ENCODE measurements at places on chromosomes 2 and 18.

DNA sequence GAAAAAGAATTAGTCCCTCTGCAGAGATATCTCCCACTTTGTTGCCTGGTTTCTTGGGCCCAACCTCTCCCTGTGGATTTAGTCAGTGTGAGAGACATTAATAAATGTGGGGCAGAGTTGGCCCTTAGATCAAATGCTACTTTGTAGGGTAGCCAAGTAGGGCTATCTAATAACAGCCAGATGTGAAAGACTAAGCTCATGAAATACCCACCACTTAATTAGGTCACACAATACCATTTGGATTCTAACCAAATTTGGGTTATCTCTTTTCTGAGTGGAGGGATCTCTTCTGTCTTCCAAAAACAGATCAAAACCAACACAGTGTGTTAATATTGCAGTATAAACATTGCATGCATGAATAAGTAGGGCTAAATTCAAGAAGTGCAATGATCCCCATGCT is 626.8 kb upstream of the ZEB2 start:
- no peak for DNase-seq

GRCh38 chr18:58900015-58900649 is 35.5 kb downstream of the ZNF532 start:
- no peak for DNase-seq

- DNase-seq: no peak
Measured at GRCh38 chr2:237380768-237381167, 33.2 kb downstream of the COL6A3 start.

GRCh38 chr2:235142601-235143000 is 190.8 kb downstream of the SH3BP4 start:
- DNase-seq: no peak

DNA sequence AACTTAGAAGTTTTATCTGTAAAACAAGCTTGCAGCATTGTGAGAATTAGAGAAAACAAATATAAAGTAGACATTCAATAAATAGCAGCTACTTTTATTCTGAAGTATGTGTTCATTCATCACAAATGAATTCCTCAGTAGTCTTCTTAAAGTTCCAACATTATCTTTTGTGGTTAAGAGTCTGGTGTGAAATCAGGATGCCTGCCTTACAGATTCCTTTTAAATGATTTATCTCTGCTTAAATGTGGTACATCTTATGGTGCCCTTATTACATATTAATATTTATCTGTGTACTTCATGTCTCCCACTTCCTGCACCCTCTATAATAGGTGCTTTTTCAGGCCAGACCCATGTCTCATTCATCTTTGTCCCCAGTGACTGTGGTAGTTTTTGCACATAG is 595.0 kb downstream of the STK39 start:
- DNase-seq: no peak

GRCh38 chr2:239113171-239113570 is 265.3 kb downstream of the TWIST2 start:
- no peak for DNase-seq

DNA sequence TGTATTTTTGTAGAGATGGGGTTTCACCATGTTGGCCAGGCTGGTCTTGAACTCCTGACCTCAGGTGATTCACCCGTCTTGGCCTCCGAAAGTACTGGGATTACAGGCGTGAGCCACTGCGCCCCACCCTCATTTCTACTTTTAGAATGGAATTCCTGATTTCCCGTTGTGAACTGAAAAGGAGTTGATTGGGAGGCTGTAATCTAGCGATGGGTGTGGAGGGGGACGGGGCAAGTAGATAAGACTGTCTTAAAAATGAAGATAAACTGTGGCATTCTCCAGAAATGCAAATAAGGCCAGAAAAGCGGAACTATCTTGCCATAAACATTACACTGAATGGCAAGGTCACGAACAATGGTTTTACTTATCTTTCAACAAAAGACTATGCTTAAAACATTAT is 135.4 kb downstream of the TRIB2 start:
- DNase-seq: no peak

DNA sequence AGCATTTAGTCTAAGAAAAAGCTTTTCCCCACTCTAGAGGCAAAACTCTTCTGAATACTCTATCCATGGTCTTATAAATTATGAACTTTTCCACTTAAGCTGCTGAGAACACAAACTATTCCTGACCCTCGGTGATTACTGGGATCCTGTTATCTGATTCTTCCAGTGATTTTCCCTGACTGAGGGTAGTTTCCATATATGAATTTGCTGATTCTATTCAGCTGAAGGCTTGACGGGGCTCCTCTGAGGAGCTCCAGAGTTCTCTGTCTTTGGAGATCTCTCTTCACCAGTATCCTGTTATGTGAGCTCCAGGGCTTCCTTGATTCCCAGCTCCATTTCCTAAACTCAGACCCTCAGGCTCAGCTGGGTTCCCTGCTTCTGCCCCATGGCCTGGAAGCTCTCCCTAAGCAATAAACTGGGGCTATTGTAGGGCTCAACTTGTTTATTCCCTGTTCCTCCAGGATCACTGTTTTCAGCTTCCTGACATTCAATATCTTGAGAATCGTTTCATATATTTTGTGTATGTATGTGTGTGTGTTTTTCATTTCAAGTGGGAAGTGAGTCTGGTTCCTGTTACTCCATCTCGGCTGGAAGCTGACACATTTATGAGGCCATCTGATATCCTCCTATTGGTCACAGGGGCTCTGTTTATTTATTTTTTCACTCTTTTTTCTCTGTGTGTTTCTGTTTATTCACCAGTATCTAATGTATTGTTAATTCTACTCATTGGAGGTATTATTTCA is 78.2 kb downstream of the ARHGAP28 start:
- no peak for DNase-seq

GRCh38 chr2:63856303-63856603 is 14.6 kb downstream of the UGP2 start:
- no peak for DNase-seq

- no peak for DNase-seq
Measured at GRCh38 chr2:234986876-234987720, 35.3 kb downstream of the SH3BP4 start.

GRCh38 chr18:54962919-54963645 is 3.8 kb upstream of the CCDC68 start:
- no peak for DNase-seq

DNA sequence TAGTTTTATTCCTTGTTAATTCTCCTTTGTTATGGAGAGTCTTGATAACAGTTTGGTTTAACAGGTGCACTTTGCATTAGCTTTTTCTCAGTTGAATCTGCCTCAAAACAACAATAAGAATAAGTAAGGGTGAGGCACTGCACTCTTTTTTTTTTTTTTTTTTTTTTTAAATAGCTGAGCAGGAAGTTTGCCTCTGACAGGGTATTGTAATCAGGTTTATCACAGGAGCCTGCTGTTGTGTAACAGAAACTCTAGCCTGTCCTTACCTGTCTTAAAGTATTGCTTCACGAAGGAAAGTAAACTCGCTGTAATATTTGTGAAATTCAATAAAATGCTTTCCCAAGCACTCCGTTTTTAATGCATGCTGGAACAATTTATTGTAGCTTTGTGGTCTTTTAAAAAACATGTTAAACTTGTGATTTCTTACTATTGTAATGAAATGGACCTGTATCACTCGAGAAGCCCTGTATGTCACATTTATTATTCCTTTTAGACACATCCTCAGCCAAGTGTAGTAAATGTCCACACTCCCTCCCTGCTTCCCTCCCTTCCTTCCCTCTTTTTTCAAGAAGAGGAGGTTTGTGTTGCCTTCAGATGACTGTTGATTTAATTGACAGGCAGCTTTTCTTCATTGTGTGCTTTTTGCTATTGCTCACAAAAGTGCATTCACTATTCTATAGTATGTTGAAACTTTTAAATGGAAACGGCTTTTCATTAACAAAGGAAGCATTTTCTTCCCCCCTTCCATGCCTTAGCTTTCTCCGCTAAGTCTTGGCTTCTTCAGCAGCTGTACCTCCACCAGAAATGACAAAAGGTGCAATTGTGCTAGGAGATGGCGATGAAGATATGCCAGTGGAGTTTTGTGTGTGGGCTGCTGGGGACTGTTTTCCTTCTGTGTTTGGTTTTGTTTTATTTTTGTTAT is 52.7 kb downstream of the TAF1B start:
- DNase-seq: no peak

DNA sequence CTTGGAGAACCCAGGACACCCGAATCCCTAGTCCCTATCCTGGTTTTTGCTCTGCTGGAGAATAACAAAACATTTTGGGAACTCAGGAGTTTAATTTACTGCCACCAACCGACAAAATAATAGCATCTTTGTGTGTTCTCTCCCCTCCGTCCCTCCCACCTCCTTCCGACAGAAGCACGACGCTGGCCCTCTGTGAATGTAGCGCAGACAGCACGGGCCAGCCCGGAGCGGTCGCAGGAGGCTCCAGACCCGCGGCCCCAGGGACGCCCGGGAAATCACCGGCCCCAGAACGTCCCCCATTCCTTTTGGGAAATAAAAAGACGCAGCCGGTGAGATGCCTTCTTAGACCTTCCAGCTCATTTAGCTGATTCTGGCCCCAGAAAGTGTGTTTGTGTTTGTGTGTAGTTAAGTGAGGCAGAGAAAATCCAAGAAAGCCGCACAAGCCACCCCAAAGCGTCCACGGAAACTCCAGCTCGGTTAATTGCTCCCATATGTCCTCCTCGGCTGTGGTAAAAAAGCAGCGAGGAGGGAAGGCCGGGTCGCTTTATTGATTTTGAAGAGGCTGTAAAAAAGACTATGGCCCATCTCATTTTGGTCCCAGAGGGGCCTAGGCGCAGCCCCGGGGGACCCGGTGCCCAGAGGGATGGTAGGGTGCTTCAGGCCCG is 577 bp upstream of the TANC1 start:
- no peak for DNase-seq

DNA sequence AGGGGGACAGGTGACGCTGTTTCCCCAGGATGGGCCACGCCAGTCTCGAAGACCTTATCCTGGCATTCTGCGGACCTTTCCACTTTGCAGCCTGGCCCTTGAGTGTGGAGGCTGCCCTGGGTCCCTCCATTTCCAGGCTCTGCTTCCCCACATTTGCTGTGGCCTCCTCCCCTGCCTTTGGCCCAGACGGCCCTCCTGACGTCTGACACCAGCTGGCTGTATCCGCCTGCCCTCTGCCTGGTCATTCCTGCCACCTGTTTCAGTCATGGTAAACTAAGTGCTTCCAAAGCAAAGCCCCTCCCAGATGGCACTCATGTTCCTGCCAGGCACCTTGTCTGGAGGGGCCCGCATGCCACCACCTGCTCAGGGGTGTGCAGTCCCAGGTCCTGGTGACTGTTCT is 95.1 kb downstream of the ASB1 start:
- DNase-seq: no peak

DNA sequence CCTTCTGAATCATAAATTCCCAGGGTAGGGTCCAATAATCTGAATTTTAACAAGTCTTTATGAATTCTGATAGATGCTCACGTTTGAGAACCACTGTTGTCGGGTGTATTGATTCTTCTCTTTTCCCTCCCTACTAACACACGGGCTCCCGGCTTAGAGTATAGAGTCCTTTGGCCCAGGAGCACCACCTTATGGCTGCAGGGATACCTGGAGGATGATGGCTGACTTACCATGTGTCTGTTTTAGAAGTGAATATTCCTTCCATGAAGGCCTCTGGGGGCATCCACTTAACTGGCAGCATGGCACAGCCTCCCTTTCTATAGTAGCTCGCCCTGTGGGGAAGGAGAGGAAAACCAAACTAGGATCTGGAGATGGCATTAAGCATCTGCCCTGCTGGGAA is 91.7 kb downstream of the CLIP4 start:
- no peak for DNase-seq

DNA sequence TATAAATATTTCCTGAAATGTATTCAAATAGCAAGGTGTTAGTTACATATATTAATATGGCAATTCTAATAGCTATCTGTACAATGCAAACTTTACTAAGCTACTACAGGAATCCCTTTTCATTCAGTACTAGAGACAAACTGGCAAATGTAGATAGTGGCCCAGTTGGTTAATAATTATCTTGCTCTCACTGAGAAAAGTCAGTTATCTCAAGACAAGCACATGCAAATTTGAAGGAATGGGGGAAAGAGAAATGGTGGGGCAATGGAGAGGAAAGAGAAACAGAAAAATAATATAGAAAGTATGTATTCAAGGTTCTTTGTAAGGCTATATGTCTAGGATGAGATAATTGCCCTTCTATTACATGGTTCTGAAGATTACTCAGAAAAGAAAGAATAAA is 280.0 kb downstream of the FIGN start:
- no peak for DNase-seq
